Parietal lobe (tissue), 2 donors: ENCODE measurements at places on chromosomes 12 and 14. TPM values are rescaled to one million over a fixed set of nuclear protein-coding genes. Genes with fewer than 3 reads are reported as not detected.

Gene GLTP
- 10.6 TPM for total RNA-seq

Gene TMEM229B
- total RNA-seq, result 19.1 TPM

Gene PARP11
- 27.9 TPM for total RNA-seq

Gene IL31
- not detected for total RNA-seq
